ENCODE measurements at places on chromosomes 7 and 10.

GRCh38 chr10:58641095-58641531 is 128.4 kb downstream of the BICC1 start:
- DNase-seq: no peak

- DNase-seq: no peak
Measured at GRCh38 chr10:99590799-99591198, 29.4 kb downstream of the SLC25A28 start.

DNA sequence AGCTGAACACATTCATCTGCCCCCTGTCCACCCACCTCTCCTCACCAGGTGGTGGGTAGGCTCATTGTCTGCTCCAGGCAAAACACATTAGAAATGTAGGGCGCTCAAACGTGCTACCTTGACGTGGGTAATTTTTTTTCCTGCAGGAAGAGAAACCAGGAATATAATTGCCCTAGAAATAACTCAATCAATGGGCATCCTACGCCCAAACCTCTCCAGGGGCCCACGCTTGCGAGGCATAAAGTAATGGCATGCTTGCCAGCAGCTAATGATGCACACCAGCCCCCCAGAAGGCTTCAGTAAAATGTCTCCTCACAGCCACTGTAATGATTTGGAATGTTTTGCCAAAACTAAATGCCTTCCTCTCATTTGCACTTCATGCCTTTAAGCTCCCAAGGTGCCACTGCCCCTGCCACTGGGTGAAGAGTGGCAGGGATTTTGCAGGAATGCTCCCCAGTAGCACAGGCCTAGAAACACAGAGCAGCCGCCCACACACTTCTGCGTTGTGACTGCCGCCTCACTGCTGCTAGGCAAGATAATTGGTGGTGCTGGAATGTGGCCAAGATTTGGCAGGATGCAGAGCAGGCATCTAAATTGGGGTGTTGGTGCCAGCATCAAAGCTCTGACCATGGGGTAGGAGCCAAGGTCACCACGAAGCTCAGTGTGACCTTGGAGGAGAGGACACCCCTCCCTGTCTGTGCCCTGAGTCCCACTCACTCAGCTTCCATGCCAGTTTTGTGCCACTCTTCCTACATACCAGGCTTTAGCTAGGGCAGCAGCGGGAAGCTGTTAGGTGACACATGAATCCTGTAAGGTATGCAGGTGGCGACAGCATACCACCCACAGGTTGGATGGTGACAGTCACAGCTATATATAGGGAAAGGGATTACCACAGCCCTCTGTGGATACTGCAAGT is 48.7 kb upstream of the PPP1R3C start:
- peak; percentile 13 for DNase-seq

GRCh38 chr10:105609451-105609850 is 968.4 kb downstream of the SORCS3 start:
- DNase-seq: no peak

- no peak for DNase-seq
Measured at GRCh38 chr10:130016993-130017630, 53.0 kb upstream of the EBF3 start.

DNA sequence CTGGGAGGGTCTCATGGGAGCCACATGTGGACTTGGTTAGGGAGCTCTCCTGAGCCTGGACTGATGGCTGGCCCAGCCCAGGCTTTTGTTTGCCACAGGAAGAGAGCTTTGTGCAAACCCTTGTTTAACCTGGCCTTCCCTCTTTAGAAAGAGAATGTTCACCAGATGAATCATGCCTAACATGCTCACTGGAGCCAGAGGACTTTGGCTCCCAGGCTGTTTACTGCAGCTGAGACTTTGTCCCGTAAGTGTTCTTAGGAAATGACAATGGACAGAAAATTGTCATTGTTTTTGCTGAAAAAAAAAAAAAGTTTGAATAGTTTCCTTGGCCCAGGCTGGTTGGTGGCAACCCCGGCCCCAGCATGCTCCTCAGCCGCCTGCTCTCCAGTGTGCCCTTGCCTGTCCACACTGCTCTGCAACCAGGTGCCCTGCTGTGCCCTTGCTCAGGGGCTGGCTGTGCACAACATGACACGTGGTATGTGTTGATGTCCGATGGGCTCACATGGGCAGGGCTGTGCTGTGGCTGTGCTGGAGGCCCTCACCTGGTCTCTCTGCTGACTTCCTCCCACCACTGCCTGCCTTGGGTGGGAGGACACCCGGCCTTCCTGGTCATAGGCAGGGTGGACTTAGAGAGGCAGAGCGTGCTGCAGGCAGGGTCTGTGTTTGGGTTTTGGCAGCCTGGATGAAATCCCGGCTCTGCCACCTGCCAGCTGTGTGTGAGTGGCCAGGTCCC is 215.3 kb upstream of the ZNF32 start:
- DNase-seq: no peak

DNA sequence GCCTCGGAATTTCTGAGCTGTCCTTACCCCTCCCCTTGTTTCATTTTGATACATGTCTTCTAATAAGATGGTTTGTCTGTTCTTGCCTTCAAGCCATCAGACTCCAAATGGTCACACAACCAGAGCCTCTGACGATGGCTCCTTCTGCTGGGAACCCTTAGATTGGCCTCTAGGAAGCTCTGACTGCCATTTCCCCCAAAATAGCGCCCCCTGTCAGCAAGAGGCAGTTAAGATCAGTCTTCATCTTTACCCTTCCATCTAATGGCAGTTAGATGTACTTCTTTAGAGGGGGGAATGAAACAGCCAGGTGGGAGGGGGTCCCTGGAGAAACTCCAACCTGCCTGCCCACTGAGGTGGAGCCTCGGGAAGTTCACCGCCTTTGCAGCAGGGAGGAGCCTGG is 85.8 kb upstream of the GPR22 start:
- DNase-seq: no peak

GRCh38 chr10:24806262-24806661 is 82.6 kb upstream of the ARHGAP21 start:
- DNase-seq: no peak

GRCh38 chr7:130987092-130987491 is 253.1 kb upstream of the KLF14 start:
- DNase-seq: no peak

GRCh38 chr7:97020601-97020995 is 4.0 kb downstream of the DLX5 start:
- DNase-seq: no peak

GRCh38 chr7:8271960-8272359 is 10.0 kb upstream of the ICA1 start:
- DNase-seq: no peak

GRCh38 chr10:62306663-62307062 is 38.0 kb upstream of the RTKN2 start:
- DNase-seq: peak; percentile 5

GRCh38 chr7:112385516-112385915 is 64.7 kb upstream of the IFRD1 start:
- DNase-seq: no peak

DNA sequence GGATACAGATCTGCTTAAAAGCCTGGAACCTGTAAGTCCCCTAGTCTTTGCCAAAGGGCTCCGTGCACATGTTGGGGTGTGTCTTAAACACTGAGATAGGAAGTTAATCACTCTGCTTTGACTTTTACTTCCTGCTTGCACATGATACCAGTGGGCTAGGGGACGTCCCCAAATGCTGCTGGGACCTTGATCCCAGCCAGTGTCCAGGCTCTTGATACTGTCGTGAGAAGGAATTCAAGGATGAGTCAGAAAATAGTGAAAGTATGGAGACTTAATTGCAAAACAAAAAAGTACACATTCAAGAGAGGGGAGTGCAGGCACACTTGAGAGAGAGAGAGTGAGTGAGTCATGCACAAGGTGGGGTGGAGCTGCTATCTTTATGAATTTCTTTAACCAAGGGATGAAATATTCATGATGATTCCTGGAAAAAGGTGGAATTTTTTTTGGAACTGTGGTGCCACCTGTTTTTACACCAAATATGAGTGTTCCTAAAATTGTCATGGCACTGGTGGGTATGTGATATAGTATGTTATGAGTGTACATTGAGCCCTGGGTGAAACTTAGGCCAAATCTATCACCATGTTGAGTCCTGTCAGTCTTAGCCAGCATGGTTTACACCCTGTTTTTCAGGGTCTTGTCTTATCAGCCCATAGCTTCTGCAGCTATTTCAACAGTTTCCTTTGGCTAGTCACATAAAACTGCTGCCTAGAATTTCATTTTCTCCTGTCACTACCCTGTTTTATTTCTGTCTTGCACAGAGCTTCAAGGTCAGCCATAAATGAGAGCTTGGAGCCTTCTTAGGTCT is 88.3 kb upstream of the CYP26C1 start:
- no peak for DNase-seq

- no peak for DNase-seq
Measured at GRCh38 chr10:13882119-13882711, 295.4 kb downstream of the PRPF18 start.

GRCh38 chr10:11602358-11602757 is 9.1 kb downstream of the USP6NL start:
- DNase-seq: no peak

- DNase-seq: no peak
Measured at GRCh38 chr7:69857014-69857413, 258.7 kb downstream of the AUTS2 start.

- no peak for DNase-seq
Measured at GRCh38 chr10:19824381-19825342, 8.4 kb downstream of the PLXDC2 start.

- no peak for DNase-seq
Measured at GRCh38 chr7:45088821-45089340, at the start of gene NACAD. TSS of gene NACAD (minus strand) at chr7:45088969. CDS start at chr7:45088894, 75 bp downstream.

DNA sequence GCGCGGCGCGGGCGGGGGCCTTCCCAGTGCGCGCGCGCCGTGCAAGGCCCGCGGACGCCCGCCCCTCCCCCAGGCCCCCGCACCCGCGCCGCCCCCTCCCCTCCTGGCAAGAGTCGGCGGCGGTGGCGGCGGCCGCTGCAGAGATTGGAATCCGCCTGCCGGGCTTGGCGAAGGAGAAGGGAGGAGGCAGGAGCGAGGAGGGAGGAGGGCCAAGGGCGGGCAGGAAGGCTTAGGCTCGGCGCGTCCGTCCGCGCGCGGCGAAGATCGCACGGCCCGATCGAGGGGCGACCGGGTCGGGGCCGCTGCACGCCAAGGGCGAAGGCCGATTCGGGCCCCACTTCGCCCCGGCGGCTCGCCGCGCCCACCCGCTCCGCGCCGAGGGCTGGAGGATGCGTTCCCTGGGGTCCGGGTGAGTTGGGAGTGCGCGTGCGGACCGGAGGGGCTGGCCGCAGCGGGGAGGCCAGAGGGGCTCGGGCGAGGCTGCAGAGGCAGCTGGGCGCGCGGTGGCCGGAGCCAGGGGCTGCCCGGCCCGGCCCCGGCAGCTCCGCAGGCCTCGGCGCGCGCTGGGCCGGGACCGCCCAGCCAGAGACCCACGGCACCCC is at the start of gene BMPR1A:
BMPR1A (plus strand) TSS at position 109 of the 602 bp plus-strand sequence. CDS start 119,400 bp downstream, outside the sequence.
- DNase-seq: no peak

DNA sequence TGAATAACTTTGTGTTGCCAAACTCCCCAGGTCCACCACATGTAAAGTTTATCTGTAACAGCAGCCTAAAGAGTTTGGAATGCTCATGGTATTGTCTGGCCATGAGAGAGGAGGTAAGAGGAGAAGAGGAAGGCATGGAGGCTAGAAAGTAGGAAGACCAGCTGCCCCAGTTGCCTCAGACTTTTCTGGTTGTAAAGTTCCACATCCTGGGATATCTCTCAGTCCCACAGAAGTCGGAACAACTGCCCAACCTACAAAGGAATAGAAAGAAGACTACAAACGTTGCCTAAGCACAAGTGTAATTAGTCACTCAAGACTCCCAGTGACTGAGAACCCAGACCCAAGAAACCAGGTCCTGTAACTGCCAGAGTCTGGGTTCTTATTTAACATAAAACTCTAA is 47.3 kb downstream of the CREB3L2 start:
- no peak for DNase-seq

DNA sequence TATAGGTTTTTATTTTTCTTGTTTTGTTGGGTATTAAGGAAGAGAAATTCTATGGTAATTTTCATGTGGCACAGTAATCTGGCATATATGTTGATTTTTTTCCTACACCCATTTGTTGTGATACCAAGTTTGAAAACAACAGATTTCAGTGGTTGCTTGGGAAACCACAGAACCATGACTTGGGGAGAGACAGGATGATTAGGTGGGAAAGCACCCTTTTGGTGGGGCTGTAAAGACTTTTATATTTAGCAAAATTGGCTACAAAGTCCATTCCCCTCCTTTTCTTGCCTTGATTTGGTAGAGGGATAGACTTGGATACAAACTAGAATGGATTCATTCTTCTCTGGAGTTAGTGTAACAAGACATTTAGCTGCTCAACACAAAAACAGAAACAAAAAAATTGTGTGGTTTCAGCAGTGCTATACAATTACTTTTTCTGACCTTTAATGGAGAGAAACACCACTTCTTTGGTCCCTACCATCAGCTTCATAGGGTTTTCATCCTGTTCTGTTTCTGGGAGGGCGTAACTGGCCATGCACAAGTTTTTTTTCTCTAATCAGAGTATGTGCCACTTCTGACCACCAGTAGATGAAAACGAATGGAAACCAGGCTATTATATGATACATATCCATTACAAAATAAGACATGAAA is 52.7 kb downstream of the FIGNL1 start:
- DNase-seq: no peak

- DNase-seq: no peak
Measured at GRCh38 chr7:137381045-137381444, 37.5 kb upstream of the PTN start.

DNA sequence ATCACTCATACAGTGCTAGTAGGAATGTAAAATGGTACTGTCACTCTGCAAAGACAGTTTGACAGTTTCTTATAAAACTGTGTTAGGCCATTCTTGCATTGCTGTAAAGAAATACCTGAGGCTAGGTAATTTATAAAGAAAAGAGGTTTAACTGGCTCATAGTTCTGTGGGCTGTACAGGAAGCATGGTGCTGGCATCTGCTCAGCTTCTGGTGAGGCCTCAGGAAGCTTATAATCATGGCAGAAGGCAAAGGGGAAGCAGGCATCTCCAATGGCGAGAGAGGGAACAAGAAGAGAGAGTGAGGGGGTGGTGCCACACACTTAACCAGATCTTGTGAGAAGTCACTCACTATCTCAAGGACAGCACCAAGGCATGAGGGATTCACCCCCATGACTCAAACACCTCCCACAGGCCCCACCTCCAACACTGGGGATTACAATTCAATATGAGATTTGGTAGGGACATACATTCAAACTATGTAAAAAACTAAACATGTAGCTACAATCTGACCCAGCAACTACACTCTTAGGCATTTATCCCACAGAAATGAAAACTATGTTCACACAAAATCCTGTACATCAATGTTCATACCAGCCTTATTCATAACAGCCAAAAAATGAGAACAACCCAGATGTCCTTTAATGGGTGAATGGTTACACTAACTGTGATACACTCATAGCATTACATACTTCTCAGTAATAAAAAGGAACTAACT is 5.0 kb downstream of the ALDH18A1 start:
- no peak for DNase-seq

DNA sequence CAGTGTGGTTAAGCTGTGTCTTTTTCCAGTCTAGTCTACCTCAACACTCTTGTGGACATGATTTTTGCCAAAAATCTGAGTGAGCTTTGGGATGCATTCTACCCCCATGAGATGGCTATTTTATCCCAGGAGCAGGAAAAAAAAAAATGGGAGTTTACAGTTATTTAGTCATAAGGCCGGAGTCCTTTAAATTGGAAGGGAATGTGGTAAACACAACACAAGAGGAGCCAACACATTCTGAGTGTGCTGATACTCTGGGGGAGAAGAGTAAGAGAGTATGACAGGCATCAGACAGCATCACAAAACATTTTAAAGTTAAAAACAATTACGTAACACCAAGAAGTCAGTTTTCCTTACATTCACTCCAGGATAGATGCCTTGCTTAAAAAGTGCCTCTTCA is 46.1 kb downstream of the C1GALT1 start:
- DNase-seq: no peak
